SK-N-SH (cell line): ENCODE measurements at places on chromosomes 3 and 15. TPM values are rescaled to one million over a fixed set of nuclear protein-coding genes. Genes with fewer than 3 reads are reported as not detected.

DNA sequence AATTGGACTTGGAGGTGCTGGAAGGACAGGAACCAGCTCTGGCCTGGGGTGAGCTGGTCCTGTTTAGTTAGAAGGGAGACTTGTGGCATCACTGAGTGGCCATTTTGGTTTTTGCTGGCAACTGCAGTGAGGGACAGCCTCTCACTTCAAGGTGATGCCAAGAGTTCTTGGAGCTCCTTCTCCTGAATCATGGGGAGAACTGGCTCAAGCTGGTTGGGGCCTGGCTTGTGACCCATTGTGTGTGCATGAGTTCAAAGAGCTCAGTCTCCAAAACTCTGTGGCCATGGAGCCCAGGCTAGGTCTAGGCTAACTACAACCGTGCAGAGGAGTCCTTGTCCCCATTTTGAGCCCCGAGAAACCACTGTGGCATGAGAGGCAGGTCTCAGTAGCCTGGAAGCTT, 60.1 kb upstream of the ZNF148 start:
- H3K4me3 ChIP-seq = no peak overlapping the region
- no peaks in the 10 kb centered on the region for H3K27me3 ChIP-seq
- DNase-seq = no peak
- H3K4me1 ChIP-seq = peaks cover 6% of the 10 kb centered on the region; the same call in 1 of the 2 replicates
- no peak overlapping the region for H3K27ac ChIP-seq

DNA sequence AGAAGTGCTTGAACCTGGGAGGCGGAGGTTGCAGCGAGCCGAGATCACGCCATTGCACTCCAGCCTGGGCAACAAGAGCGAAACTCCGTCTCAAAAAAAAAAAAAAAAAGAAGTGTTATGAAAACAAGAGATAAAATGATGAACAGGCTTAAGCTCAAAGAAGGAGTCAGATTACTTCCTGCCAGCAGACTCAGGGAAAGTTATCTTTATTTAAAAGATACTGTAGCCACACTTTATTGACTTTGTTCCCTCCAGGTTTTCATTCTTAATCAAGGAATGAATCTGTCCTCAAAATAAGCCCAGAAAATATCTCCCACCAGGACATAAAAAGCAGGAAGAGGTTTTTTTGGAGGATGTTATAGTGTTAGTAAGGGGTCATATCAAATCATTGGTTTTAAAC, 176.5 kb upstream of the KCNMB2 start:
- no peaks in the 10 kb centered on the region for H3K27me3 ChIP-seq
- DNase-seq = no peak
- no peaks in the 10 kb centered on the region for H3K4me1 ChIP-seq

Gene CELSR3
- polyA plus RNA-seq = 10.0 and 11.7 TPM in 2 replicates

Gene BCL2A1
- polyA plus RNA-seq = 0.08 and 0.16 TPM in 2 replicates

Gene MESP1
- 0.52 and 0.74 TPM in 2 replicates for polyA plus RNA-seq
